ENCODE measurements at places on chromosomes 11 and 22.

DNA sequence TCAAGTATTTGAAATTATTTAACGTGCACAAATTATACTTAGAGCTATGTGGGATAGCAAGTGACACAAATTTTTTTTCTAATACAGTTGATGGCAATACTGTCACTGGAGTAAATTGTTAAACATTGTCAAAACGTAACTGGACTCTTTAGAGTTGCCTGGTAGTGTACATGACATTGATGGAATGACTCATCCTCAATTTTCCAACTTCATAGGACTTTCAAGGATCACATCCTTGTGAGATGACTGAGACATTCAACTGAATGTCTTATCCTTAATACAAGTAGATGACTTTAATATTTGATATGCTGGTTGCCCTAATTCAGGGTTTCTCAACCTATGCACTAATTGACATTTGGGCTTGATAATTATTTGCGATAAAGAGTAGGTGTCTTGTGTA lies 310.0 kb downstream of the SWAP70 start:
- DNase-seq = no peak

- no peak for DNase-seq
Observed at GRCh38 chr22:19571995-19572394, 47.8 kb upstream of the CLDN5 start.

DNA sequence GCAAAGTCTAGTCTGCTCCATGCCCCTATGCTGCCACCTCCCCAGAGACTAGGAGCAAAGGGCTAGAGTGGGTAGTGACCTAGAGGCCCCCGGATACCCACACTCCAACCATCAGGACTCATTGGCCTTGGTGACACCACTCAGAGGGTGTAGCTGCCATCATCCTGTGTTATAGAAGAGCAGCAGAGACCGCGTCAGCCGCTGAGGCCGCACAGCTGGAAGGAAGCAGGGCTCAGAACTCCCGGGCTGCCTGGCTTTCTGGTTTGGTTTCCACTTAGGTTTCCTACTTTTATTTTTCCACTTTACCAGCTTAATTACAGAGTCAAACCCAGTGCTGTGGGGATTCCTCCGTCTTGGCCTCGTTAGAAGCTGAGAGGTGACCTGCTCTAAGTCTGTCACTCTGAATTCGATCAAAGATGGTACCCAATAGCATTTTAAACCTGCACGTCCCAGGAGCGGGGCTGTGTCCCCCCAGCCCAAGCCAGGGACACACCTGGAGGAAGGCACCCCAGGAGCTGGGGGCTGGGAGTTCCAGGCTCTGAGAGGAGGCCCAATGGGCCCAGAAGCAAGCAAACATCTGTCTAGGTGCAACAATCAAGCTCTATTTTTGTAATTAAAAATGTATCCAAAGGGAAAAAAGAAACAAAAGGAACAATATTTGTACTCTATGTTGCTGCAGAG lies 2.1 kb upstream of the CDKN1C start:
- no peak for DNase-seq

DNA sequence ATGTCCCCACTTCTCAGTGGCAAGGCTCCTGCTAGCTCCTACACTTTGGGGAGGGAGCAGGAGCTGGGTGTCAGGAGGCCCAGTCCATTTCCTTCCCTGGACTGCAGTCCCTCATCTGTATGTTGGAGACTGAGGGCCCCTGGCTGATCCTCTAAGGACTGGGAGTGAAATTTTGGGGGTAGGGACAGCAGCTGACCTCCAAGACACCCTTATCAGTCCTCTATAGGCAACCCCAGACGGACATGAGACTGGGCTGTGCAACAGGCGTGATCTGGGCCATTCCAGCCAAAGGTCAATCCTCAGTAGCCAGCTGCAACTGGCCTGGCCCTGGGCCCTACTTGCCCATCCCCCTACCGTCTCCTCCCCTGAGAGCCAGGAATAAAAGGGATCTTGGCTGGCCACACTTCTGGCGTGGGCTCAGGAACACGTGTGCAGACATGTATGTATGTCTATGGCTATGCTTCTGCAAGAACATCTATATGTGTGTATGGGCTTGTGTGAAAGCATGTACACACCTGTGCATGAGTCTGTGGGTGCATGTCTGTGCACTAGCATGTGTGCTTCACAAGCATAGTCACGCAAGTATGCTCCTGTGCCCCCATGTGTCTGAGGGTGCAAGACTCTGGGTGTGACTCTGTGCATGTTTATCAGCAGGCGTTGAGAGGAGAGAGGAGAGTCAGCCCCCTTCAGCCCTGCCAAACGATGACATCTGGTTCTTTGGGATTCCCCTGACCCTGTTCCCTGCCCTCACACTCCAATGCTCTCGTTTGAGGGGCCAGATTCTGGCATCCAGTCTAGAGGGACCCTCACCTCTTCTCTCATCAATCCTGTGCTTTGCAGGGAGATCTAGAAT lies 24.6 kb upstream of the DGAT2 start:
- DNase-seq = no peak

- no peak for DNase-seq
Observed at GRCh38 chr22:17783312-17783711, 9.0 kb upstream of the BID start.

DNA sequence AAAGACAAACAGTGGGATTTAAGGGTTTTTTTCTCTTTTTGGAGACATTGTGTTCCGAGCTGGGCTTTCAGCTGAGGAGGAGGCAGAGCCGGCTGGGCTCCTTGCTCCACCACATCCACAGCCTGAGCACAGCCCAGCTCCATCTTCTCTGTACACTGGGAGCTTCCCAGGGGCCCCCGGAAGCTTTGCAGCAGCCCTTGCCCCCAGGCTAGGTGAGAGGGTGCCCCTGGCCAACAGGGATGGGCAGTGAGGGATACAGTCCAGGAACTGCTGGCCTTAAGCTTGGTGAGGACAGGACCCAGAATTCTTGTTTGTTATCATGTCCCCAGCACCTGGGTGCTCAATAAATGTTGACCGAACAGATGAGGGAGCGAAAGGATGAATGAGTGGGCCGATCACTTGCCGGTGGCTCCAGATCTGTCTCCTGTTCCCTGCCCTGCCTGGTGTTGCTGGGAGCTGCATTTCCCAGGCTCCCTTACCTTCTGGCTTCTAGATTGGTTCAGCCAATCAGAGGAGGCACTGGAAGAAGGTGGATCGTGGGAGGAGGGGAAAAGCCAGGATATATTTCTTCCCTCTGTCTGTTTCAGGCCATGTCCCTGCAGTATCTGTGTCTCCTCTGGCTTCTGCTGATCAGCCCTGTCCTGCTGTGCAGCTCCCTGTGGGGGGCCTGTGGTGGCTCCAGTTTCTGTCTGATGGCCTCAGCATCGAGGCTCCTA lies 26.5 kb upstream of the NECTIN1 start:
- no peak for DNase-seq

DNA sequence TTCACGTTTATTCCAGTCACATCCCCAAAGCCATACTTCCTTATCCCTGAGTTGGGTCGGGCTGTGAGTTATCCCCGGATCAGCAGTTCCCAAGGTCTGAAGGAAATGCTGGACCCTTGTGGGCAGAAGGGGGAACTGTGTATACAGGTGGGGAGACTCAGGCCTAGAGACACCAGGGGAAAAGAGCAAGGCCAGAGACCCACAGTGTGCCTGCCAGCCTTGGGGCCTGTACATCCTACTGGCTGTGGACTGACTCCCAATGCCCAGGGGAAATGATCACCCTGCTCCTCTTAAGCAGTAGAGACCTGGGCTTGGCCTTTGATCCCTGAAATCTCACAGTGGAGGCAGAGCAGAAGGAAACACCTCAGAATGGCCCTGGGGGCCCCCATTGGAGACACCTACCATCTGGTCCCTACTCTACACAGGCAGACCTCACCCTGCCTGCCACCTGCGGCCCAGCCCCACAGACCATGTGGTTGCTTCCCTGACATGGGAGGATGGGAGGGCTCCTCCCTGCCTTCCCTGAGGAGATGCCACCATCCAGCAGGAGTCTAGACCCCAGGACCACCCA lies 1.3 kb downstream of the SELENOM start:
- DNase-seq = no peak

- DNase-seq = no peak
Observed at GRCh38 chr11:76768088-76768908, 14.9 kb upstream of the TSKU start.

DNA sequence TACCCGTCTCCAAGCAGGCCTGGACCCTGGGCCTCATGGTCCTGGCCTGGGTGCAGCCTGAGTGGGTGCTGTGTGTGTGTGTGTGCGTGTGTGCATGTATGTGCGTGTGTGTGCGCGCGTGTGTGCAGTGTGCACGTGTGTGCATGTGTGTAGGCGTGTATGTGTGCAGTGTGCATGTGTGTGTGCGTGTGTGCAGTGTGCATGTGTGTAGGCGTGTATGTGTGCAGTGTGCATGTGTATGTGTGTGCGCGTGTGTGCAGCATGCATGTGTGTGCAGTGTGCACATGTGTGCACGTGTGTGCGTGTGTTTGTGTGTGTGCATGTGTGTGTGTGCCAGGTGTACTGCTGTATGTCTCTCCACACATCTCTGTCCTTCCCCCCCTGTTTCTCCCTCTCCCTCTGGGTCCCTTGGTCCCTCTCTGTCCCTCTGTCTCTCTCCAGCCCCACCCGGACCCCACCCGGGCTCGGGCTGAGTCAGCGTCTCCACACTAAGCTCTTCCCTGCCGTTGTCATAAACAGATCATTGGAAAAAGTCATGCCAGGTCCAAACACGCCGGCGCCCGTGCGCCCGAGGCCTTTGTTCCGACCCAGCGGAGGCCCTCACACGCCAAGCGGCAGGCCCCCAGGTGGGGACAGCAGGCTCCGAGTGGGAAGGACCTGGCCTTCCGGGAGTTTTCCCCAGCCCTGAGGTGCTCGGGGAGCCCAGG lies 34.0 kb downstream of the WNT7B start:
- no peak for DNase-seq

DNA sequence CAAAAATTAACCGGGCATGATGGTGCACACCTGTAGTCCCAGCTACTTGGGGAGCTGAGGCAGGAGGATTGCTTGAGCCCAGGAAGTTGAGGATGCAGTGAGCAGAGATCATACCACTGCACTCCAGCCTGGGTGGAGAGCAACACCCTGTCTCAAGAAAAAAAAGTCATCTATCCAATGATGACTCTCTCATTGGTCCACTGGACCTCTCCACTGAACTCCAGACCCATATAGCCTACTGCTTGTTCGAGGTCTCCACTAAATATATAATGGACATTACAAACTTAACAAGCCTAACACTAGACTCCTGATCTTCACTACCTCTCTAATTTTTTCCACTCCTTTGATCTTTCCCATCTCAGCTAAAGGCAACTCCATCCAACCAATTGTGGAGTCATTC lies 33.5 kb upstream of the MTCH2 start:
- DNase-seq = no peak

DNA sequence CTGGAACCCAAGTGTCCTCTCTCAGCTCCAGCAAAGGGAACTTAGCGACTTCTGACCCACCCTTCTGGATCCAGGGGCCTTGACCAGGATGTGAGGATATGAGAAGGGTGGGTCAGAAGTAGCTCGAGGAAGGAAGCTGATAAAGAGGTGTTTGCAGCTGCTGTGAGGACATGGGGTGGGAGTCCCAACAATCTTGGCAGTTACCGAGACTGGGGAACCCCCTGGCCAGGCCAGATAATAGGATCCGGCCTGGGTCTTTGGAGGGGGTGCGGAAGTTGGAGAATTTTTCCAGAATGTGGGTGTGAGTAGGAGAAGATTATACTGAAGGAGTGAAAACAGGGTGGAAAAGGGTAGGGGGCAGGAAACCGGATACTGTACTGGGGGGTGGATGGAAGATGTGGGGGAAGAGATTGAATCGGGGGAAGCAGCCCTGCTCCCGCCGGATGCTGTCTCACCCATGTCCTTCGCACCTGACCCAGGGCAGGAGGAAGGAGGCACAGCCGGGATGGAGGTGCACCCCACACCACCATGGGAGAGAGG lies 2.8 kb upstream of the MCAM start:
- no peak for DNase-seq

DNA sequence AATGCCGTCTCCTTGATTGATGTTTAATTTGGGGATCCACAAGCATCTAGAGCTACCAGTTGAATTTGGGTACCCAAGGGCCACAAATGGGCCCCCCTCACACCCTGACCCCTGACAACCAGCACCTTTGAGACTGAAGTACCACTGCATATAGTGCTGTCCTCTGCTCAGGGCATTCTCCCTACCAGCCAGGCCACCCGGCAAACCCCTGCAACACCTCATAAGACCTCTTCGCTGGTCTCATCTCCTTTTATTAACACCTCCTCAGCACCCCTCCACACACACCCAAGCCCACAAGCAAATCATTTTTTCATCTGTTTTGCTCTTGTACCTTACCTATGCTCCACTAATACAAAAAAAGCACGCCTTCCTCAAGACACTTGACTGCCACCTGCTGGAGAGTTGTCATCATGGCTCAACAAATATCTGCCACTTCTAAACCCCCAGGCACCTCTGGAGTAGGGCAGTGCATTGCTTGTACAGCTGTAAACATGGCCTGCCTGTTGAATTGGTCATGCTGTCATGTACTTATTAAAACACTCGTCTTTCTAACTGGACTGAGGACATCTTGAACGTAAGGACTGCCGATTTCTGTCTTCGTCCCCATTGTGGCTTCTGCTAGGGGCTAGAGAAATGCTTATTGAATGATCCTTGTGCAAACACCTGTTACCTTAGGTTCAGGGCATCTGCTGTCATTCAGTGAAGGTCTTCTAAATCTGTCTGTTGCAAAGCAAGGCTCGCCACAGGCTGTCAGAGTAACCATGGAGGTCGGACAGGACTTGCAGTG lies 66.5 kb downstream of the BMAL1 start:
- peak; percentile 55 for DNase-seq

GRCh38 chr11:117511483-117511930 lies 183.9 kb downstream of the CEP164 start:
- no peak for DNase-seq

DNA sequence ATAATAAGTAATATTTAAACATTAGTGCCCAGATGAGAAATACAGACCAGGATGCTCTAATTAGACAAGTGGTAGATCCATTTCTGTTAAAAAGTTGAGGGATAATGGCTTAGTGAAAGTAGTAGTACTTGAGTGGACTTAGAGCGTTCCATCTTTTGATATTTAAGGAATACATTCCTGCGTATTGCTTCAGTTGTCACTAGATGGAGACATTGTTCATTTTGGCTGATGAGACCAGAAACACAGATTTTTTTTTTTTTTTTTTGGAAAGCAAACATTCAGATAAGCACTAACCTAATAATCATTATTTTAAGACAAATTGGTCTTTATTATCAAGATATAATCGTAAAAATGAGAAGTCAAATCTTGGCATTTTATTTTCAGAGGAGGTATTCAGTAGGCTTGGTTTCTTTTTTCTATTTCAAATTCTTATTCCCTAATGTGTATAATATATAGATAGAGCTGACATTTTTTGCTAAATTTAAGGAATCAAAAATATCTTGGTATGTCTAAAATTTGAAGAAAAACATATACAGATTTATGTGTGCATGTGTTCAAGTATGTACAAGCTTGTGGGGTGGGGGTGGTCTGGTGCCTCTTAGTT lies 92.9 kb downstream of the DYNC2H1 start:
- no peak for DNase-seq

- DNase-seq = no peak
Observed at GRCh38 chr11:47020793-47021526, 84.4 kb downstream of the CSTPP1 start.

- DNase-seq = peak; percentile 59
Observed at GRCh38 chr22:41092023-41092817, at the start of gene EP300. Gene EP300, plus strand, starts transcription at chr22:41092592. Its CDS starts 413 bp downstream, at chr22:41093005.

GRCh38 chr11:106581399-106581798 lies 436.9 kb downstream of the GUCY1A2 start:
- no peak for DNase-seq

Data from stimulated activated CD8-positive, alpha-beta memory T cell treated with anti-CD3 and anti-CD28 coated beads, Interleukin-7, amount 100 ng/mL, for 24 hours (primary cell).